ENCODE measurements at places on chromosomes 5 and 9.
A peak's percentile ranks its signal among the peaks of the same experiment; 100 is the strongest.

DNA sequence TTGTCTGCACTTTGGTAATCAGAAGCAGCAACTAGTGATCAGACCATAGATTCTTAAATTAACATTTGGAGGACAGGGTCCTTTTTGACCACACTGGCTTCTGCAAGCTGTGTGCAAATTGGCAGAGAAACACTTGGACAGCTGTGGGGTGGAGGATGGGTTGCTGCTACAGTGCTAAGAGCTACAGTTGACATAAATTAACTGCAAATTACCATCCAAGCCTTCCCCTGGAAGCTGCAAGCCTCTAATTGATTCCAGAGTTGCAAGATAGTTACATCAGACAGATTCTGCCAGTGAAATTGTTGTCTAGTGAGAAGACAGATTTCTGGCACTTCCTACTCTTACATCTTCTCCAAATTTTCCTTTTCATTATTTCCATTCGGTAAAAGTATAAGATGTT lies 517.7 kb downstream of the DIRAS2 start:
- DNase-seq: no peak

- DNase-seq: peak; percentile 51
Measured at GRCh38 chr5:156815988-156816599, 34.0 kb upstream of the PPP1R2B start.

- DNase-seq: no peak
Measured at GRCh38 chr9:12735665-12736064, 39.2 kb upstream of the LURAP1L start.

GRCh38 chr9:17130291-17130690 lies 4.5 kb upstream of the CNTLN start:
- no peak for DNase-seq

DNA sequence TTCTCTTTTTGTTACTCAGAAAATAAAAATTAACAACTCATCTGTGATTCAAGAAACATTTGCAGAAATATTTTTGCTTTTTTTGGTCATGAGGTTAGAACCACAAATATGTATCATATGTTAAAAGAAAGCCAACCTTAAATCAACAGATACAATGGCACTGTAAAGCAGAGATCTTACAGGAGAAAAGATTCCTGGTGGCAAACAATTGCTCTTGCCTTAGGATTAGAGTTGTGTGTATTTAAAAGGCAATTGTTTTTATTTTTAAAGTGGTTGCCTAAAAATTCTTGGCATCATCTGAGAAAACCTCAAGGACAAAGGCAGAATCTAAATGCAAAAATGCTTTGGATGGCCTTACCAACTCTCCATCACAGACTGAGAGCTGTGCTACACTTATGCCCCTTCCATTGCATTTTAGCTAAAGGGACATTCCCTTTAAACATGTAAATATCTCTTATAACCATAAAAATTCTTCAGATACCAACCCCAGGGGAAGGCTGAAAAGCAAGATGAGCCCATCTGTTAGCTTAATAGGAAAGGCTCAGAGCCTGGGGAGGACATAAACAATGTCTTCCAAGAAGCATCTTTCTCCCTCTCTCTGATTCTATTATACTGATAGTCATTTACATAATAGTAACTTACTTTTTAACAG lies 100.4 kb downstream of the FAM114A2 start:
- no peak for DNase-seq

GRCh38 chr9:97536480-97536879 lies 35.0 kb downstream of the TMOD1 start:
- DNase-seq: no peak

DNA sequence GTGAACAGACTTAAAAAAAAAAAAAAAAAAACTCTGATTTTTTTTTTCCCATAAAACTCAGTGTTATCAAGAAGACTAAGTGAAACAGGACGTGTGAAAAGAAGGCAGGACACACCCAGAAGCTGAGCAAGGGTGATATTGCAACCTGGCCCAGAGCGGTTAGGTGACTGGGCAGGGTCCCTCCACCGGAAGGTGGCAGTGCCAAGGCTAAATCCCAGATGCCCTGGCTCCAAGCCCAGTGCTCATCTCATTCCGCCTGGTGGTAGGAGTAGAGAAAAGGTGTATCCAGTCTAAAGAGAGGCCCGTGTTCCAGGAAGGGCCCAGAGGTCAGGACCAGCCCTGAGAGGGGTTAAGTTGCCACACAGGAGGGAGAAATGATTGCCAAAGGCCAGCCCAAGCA lies 51.5 kb upstream of the SAP30L start:
- DNase-seq: no peak

GRCh38 chr9:77063645-77064285 lies 44.3 kb downstream of the FOXB2 start:
- DNase-seq: no peak

- no peak for DNase-seq
Measured at GRCh38 chr9:93904649-93905472, 50.3 kb downstream of the BARX1 start.

DNA sequence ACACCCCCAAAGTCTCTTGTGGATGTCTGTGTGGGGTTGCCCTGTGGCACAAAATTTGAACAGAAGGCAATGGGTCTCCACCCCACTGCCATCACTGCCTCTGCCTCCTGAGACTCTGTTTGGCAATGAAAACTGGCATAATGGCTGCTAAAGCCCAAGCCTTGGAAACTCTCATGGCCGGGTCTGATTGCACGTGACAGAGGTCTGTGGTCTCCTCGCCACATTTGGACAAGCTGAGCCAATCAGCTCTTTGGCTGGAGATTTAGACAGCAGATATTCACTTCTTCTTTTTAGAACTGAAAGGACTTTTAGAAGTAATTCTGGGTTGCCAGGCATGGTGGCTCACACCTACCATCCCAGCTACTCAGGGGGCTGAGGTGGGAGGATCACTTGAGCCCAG lies 5.5 kb downstream of the GGTA1 start:
- DNase-seq: peak; percentile 54

DNA sequence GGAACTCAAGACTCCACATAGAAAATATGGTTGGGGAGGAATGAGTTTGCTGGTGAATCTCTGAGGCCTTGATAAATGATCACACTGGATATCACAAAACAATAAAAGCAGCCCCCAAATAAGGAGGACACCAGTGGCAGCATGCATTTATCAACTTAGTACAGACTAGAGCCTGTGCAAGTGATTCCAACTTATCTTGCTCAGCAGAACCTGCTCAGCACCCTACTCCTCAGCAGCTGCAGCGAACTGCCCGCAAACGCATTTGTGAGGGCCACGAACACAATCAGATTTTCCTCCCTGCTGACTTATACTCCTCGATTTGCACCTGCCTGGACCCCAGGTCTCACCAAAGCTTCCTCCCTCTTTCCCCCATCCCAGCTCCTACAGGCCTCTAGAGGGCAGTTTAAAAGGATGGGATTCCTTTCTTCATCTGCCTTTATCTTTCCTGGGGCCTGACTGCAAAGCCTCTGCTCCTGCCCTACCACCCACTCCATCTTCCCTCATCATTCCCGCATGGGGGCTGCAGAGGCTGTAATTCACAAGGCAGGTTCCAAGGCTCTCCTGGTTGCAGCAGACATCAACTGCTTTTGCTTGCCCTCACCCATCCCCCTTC lies 41.2 kb downstream of the ANKS6 start:
- DNase-seq: no peak

- no peak for DNase-seq
Measured at GRCh38 chr5:152813526-152813925, 408.4 kb upstream of the NMUR2 start.

GRCh38 chr5:146703899-146704298 lies 174.7 kb downstream of the PPP2R2B start:
- no peak for DNase-seq

GRCh38 chr9:37339923-37340322 lies 82.6 kb upstream of the GRHPR start:
- no peak for DNase-seq

DNA sequence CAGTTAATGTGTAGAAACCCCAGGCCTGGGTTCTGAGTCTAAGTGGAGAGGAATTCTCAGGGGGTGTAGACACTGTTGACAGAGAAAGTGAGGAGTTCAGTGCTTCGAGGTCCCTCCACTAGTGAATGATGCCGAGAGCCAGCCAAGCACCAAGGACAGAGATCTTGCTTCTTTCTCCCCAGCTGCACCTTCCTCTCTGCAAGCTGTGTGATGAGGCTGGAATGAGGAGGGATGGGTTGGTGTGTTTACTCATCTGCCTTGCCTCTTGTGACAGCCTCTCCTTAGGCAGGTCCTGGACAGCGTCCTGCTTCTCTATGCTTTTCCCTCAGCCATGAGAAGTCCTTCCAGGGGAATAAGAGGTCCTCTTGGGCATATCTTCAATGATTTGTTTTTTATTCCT lies 35.3 kb downstream of the HNRNPH1 start:
- DNase-seq: no peak

DNA sequence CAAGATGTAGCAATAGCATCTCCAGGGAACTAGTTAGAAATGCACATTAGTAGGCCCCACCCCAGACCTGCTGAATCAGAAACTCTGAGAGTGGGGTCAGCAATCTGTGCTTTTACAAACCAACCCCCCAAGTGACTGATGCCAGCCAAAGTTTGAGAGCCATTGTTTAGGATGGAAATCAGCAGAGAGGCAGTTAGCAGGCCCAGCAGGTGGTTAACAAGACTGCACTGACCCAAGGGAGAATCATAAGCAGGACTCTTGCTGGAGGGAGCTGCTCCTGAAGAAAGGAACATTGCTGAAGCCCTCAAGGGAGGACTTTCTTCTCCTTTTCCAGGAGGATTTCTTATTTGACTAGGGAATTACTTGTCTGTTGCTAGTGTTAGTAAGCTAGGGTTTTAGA lies 74.2 kb upstream of the SLC12A2 start:
- DNase-seq: no peak

GRCh38 chr5:110045158-110045557 lies 355.4 kb downstream of the MAN2A1 start:
- no peak for DNase-seq

DNA sequence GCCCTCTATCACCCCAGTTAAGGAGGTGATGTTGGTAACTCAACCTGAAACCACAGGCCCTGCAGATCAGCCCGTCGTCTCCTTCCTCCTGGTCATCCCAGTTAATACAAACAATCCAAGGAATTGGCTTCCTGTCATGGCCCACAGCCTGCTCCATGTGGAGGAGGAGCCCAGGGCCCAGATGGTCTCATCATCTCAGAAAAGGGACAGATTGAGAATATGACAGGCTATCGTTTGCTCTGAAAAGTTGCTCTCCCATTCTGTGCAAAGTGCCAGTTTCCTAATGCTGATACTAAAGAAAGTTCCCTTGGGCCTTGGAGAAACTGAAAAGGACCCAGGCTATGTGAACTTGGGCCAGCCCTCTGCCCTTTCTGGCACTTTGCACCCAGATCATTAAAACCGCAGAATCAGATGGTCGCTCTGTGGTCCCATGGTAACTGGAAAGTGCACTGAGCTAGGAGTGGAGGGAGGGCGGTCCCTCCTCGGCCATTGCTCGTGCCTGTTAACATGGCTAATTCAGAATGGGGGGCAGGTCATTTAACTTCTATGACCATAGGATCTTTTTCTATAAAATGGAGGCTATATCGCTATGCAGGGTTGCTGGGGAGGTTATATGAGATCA lies 675 bp upstream of the SPAAR start:
- no peak for DNase-seq

GRCh38 chr9:129209580-129209979 lies 31.5 kb upstream of the IER5L start:
- no peak for DNase-seq

- DNase-seq: no peak
Measured at GRCh38 chr9:87853876-87854579, 28.6 kb upstream of the SPATA31E1 start.

- no peak for DNase-seq
Measured at GRCh38 chr5:179153341-179153901, 93.2 kb downstream of the ZNF354C start.

DNA sequence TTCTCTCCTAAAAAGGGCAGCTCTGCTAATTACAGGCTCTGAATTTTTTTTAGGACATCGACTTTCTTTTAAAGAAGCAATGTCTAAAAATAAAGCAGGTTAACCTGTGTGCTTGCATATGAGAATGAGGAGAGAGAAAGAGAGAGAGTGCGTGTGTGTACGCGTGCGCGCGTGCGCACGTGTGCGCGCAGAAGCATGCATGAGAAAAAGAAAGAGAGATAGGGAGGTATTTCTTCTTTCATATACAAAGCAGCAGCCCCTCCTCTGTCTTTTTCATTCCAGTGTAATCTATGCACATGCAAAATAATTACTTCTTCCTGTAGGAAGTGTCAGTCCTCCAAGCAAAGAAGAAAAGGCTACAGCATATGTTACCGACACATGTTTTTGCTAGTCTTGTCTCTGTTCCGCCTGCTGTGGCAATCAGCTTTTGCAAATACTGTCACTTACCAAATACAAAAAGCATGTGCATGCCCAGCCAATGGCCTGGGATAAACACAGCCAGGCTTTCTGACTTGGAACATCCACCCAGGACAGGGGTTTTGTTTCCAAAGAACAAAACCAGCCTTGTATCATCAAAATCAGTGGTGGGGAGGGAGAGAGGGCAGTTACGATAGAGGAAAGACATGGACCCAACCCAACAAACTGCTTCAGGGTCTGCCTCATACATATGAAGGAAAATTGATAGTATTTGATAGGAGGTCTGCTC lies 252.3 kb upstream of the SLC24A2 start:
- no peak for DNase-seq

- DNase-seq: no peak
Measured at GRCh38 chr5:68251386-68251785, 35.8 kb downstream of the PIK3R1 start.

- no peak for DNase-seq
Measured at GRCh38 chr5:118919016-118919415, 69.3 kb downstream of the DTWD2 start.

DNA sequence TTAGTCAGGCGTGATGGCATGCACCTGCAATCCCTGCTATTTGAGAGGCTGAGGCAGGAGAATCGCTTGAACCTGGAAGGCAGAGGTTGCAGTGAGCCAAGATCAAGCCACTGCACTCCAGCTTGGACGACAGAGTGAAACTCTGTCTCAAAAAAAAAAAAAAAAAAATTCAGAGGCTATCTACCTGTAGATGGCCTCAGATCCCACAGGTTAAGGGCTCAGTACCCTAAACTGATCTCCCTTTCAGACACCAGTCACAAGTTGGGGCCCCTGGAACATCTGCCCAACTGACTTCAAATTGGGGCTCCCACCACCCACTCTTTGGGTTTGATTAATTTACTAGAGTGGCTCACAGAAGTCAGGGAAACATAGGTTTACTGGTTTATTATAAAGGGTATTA lies 65.4 kb upstream of the ERCC6L2 start:
- DNase-seq: no peak

DNA sequence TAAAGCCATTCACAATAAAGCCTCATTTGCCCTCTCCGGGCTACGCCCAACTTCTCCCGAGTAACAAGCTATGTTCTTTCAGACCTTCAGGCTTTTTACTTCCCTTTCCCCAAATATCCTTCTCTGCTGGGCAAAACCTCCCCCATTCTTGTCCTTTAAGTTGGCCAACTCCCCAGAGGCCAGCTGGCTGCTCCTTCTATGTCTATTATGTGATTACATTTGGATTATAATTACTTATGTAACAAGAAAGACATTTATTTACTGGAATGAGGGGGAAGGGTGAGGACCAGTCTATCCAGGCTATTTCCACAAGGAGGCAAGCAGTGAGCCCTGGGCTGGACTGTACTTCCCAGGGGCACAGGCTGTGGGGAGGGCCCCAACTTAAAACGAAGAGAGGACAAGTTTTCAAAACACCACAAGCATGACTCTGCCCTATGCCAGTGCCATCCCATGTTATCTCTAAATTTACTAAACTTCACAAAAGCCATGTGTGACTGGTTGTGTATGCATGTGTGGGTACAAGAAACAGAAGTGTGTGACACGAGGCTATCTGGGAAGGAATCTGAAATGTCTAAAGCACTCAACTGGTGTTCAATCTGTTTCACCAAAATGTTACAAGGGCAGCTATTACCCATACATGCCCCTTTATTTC lies 84.5 kb downstream of the GNAQ start:
- no peak for DNase-seq

All from NAMALWA (cell line).